ENCODE measurements at places on chromosomes 1 and 21. TPM values are rescaled to one million over a fixed set of nuclear protein-coding genes. Genes with fewer than 3 reads are reported as not detected.

DNA sequence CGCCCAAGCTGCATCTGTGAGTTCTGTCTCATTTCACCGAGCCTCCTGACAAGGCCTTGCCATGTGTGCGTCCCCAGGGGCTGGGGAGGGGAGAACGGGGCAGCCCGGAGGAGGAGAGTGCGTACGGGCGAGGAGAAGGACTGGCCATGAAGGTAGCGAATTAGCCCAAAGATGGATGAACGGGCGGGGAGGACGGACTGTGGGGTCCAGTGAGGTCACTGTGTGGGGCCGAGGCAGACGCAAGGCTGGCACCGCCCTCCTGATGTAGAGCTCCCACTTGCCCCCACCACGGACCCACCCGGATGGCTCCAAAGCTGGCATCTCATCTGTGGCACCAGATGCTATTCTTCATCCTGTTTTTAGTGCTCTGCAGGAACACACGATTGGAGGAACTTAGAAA is 330.4 kb downstream of the AJAP1 start:
- no peaks in the 10 kb centered on the region for H3K4me1 ChIP-seq
- no peak overlapping the region for H3K27ac ChIP-seq
- no peak for DNase-seq
- no peaks in the 10 kb centered on the region for H3K36me3 ChIP-seq
- no peaks in the 10 kb centered on the region for H3K27me3 ChIP-seq

- no peak overlapping the region for H3K27ac ChIP-seq
- no peaks in the 10 kb centered on the region for H3K36me3 ChIP-seq
- no peak overlapping the region for H3K4me3 ChIP-seq
- no peaks in the 10 kb centered on the region for H3K27me3 ChIP-seq
- no peaks in the 10 kb centered on the region for H3K4me1 ChIP-seq
- no peak for DNase-seq
Observed at GRCh38 chr1:33758698-33759097, 105.2 kb upstream of the HMGB4 start.

Gene SIPA1L2
- 0.94 TPM for total RNA-seq

Gene PRKAA2
- not detected for total RNA-seq

Gene SGIP1
- not detected for total RNA-seq

Gene TCEA3
- total RNA-seq, result 28.7 TPM

GRCh38 chr1:231312432-231312788 is 25.2 kb downstream of the EXOC8 start:
- no peaks in the 10 kb centered on the region for H3K4me1 ChIP-seq
- H3K4me3 ChIP-seq, result no peak overlapping the region
- H3K27ac ChIP-seq, result no peak overlapping the region
- H3K36me3 ChIP-seq, result no peaks in the 10 kb centered on the region

Data from CD4-positive, alpha-beta memory T cell (primary cell).